ENCODE measurements at places on chromosomes 3 and 15.

- DNase-seq: no peak
Measured at GRCh38 chr3:168273917-168274316, 178.2 kb upstream of the GOLIM4 start.

GRCh38 chr3:34439796-34440195 is 641.4 kb downstream of the PDCD6IP start:
- DNase-seq: no peak

GRCh38 chr3:13040361-13041074 is 32.7 kb downstream of the IQSEC1 start:
- DNase-seq: no peak

DNA sequence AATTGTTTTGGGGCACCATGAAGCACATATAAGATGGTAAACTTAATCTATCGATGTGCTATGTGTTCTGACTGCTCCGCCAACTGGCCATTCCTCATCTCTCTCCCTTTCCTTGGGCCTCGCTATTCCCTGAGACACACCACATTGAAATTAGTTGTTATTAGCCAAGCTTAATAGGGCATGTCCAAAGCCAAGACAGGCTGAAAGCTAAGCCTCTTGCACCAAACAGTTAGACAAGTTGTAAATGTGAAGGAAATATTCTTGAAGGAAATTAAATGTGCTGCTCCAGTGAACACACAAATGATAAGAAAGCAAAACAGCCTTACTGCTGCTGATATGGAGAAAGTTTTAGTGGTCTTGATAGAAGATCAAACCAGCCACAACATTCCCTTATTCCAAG is 39.3 kb downstream of the C2CD4A start:
- DNase-seq: no peak

DNA sequence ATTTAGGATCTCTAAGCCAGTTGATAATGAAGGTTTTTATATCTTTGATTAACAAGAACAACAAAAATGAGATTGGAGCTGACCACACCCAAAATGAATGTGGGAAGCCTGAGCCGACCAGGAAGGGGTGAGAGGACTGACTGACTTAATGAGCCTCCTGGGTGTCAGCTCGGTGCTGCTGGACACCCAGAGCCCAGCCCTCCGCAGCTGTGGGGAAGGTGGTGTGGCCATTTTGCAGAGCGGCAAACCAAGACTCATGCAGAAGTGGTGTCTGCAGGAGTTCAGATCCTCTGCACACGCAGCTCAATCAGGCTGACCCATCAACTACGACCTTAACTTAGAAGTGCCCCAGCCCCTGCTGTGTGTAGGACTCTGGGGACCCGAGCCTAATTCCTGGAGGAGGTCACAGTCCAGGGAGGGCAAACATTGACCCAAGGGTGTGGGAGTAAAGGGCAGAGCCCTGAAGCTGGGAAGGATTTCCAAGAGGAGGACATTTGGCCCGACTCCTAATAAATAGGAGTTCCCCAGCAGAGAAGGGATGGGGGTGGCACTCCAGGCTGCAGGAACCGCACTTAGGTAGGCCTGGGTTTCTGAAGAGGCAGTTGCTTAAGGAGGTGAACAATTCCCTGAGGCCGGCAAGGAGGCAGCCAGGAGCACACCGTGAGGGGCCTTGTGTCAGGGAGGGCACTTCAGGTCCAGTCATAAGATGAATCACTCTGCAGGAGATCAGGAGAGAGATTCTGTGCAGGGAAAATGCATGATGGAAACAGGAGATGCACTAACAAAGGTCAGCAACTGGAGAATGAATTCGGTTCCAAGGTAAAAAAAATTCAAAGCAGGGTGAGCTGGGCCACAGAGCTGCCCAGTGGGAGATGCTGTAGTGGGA is 197.1 kb upstream of the TPM1 start:
- DNase-seq: no peak

DNA sequence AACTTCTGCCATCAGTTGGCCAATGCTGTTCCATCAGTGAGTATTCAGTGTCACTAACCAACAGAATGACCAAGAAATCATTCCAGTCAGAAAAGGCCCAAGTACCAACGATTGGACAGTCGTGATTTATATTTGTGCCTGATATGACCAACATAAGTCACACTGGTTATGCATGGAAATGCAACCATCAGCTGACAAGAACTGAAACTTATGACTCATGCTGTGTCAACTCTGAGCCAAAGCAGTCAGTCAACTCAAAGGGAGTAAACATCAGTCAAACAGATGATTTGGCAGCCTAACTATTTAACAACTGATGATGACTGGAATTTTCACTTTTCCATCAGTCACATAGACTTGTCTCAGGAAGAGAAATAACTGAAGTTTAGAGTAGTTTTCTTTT is 142.4 kb downstream of the ANXA2 start:
- no peak for DNase-seq

DNA sequence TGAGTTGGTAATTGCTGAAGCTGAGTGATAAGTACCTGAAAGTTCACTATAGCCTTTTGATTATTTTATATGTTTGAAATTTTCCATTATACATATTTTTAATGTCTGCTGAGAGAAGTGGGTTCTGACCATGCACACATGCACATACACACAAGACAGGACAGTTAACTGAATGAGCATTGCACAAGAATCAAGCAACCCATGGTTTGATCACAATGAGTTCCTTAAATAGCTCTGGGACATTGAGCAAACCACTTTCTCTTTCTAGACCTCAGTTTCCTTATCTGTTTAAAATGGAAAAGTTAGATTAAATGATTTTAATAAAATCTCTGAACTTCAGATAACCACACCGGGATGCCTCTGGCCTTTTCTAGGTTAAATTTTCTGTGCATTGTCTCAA is 26.7 kb downstream of the SNTN start:
- DNase-seq: no peak

GRCh38 chr15:40796041-40796440 is 10.8 kb upstream of the ZFYVE19 start:
- DNase-seq: no peak

GRCh38 chr3:196320137-196320536 is 2.1 kb upstream of the DYNLT2B start:
- DNase-seq: no peak

GRCh38 chr3:171429635-171430034 is 30.6 kb downstream of the TNIK start:
- no peak for DNase-seq
